ENCODE measurements at places on chromosomes 11 and 22.

DNA sequence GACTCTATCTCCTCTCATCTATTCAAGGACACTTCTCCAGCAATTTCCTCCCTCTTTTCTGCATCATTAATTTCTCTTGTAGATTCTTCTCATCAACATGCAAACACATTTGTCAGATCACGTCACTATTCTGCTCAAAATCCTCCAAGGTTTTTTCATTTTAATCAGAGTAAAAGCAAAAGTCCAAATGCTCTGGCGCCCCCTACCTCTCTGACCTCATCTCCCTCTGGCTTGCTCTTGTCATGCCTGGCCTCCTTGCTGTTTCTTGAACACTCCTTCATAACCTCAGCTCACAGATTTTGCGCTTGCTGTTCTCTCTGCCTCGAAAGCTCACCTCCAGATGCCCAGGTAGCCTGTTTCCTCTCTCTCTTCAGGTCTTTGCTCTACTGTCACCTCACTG is 22.4 kb downstream of the RTCB start:
- DNase-seq = peak; percentile 59

DNA sequence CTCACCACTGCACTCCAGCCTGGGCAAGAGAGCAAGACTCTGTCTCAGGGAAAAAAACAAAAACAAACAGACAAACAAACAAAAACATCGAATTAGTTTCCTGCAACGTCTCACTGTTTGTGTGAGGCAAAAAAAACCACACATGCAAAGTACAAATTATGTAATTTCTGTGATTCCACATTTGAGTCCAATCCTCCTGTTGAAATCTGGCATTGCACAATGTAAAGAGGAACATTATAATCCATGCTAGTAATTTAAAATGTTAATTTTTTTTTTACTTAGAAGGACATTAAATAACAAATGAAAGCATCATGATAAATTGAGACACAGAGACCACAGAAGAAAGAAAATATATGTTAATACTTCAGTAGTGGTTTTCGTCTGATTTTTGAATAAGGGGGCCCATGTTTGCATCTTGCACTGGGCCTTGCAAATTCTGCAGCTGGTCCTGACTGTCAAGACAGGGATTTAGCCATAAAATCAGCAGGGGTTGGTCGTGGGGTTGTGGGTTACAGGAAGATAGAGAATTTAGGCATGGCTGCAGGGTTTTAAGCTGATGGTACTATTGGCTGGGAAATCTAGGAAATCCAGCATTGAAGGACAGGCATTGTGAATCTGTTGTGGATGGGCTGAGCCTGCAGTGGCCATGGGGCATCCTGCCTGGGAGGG is 102.6 kb upstream of the ALDH3B2 start:
- DNase-seq = no peak

DNA sequence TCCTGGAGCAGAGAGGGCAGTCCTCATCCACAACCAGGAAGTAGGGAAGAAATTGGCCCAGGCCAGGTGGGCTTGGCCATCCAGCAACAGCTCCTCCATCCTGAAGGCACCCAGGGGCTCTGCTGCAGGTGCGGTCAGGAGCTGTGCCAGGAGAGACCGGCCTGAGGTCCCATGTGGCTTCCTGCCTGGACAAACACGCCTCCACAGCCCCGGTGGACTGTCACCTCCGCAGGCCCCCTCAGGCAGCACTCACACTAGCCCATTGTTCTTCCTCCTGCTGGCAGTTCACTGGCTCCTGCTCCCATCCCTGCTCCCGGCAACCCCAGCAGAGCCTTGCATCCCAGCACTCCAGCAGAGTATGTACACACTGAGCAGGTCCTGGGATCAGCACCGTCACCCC is 16.0 kb upstream of the POU2AF1 start:
- DNase-seq = no peak

GRCh38 chr11:73334384-73335203 is 26.5 kb downstream of the ARHGEF17 start:
- no peak for DNase-seq

GRCh38 chr22:38864361-38865191 is 7.4 kb downstream of the CBX6 start:
- DNase-seq = no peak

- DNase-seq = peak; percentile 46
Measured at GRCh38 chr11:60457576-60457975, 1.9 kb downstream of the MS4A1 start.

DNA sequence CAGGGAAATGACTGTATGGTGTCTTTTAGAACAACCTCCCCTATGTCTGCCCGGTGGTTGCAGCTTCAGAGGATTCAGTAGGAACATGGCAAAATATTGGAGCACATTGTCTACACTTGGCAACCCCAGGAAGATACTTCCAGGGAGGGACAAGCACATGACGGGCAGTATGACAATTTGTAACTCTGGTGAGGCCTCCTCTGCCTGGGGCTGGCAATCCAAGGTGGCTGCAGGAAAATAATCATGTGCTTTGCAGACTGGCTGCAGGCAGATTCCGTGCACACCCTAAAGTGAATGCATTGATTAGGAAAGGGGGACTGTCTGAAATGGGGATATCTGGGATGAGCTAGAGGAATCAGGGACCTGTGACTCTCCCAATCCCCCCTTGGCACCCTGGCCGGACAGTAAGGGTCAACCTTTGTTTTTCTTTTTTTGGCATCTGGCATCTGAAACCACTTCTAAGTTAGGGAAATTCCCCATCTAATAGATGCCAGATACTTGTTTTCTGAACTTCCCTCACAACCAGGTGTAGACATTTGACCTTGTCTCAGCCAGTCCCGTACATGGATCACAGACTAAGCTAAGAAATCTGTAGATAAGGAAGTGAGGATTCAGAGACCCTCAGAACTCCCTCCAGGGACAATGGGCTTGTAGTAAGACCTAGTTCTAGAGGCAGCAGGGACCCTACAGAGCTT is 10.5 kb upstream of the PHOX2A start:
- no peak for DNase-seq

- no peak for DNase-seq
Measured at GRCh38 chr11:2531987-2532703, 87.3 kb downstream of the KCNQ1 start.

- no peak for DNase-seq
Measured at GRCh38 chr11:124825876-124826275, 25.7 kb upstream of the MSANTD2 start.

DNA sequence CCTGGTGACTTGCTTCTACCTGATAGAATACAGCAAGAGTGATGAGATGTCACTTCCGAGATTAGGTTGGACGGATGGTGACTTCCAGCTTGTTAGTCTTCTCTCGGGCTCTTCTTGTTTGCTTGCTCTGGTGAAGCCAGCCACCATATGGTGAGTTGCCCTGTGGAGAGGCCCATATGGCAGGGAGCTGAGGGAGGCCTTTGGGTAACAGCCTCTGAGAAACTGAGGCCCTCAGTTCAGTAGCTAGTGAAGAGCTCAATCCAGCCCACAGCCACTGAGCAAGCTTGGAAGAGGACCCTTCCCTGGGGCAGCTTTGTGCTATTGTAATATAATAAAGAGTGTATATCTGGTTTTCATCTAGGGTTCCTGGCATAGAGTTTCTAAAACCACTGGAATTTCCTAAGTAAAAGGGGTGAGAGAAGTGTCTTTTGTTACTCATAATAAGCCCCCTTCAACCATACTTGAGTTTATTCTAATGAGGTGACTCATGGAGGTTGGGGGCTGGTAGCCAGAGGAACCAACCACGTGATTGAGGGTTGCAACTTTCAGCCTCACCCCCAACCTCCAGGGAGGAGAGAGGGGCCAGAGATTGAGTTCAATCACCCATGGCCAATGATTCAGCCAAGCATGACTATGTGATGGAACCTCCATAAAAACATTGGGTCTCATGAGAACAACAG is 8.0 kb upstream of the TPCN2 start:
- no peak for DNase-seq

DNA sequence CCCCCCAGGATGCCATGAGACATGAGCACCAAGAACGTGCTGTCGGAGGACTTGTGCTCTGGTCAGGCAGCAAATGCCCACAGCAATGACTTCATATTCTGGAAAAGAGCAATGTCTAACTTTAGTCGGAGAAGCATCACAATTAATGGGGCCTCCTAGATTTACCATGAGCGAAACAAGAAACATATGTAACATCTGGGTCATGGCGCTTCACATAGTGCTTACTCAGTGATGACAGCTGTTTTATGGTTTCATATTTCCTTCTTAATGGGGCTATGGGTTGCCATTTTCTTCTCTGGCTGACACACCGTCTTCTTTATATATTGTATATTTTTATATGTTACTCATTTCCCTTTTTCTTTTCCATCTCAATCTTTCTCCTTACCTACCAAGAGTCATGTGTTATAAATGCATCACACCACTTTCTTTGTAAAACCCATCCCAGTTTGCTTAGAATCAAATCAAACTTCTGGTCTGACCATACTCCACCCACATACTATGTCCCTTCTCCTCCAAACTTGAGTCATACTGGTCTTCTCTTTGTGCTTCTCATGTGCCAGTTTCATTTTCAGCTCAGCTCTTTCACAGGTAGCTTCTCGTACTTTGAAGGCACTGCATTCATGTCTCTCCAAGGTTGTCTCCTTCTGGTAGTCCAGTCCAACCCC is 9.4 kb upstream of the CASP12 start:
- DNase-seq = no peak

DNA sequence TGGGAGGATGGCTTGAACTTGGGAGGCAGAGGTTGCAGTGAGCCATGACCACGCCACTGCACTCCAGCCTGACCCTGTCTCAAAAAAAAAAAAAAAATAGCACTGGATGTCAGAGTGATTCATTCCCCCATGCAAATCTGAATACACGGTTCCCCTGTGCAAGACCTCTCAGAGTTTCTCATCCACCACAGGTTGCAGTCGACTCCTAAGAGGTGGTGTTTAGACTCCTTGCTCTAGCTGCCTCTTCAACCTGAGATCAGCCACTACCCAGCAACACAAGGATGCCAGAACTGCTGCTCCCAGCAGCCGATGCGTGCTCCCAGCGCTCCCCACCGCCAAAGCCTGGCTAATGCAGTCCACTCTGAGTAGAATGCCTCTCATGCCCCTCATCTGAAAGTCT is 97.5 kb downstream of the PARVA start:
- no peak for DNase-seq

- DNase-seq = peak; percentile 83
Measured at GRCh38 chr22:30262917-30263741, 3.5 kb downstream of the OSM start.

Data from NAMALWA (cell line).